ENCODE measurements at places on chromosomes 7 and 10.

DNA sequence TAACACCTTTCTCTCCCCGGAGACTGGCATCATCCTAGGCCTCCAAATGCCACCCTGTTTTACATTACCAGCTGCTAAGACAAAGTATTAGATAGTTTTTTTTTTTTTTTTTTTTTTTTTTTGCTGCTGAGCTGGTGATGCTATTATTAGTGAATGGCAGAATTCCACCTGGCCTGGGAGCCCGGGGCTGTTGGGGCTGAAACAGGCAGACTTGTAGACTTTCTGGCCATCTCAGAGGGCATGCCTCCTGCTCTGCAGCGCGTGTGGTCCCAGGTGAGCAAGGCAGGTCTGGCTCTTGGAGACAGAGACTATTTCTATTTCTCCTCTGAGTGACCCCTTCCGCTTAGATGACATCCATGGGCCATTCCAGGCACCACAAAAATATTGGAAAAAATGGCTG lies 104.2 kb downstream of the EMX2 start:
- no peak for DNase-seq

DNA sequence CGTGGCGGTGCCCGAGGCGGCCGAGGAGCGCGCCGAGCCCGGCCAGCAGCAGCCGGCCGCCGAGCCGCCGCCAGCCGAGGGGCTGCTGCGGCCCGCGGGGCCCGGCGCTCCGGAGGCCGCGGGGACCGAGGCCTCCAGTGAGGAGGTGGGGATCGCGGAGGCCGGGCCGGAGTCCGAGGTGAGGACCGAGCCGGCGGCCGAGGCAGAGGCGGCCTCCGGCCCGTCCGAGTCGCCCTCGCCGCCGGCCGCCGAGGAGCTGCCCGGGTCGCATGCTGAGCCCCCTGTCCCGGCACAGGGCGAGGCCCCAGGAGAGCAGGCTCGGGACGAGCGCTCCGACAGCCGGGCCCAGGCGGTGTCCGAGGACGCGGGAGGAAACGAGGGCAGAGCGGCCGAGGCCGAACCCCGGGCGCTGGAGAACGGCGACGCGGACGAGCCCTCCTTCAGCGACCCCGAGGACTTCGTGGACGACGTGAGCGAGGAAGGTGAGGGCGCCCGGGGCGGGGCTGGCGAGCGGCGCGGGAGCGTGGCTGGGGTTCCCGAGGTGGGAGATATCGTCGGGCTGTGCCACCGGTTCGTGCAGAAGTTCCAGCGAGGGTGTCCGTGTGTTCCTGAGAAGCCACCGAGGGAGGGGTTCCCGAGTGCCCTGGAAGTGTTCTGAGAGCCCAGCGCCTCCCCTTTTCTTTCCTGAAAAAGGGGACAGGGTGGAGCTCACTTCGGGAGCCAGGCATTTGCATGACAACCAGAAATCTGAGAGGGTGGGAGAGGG lies 495 bp downstream of the EIF3B start:
- no peak for DNase-seq

DNA sequence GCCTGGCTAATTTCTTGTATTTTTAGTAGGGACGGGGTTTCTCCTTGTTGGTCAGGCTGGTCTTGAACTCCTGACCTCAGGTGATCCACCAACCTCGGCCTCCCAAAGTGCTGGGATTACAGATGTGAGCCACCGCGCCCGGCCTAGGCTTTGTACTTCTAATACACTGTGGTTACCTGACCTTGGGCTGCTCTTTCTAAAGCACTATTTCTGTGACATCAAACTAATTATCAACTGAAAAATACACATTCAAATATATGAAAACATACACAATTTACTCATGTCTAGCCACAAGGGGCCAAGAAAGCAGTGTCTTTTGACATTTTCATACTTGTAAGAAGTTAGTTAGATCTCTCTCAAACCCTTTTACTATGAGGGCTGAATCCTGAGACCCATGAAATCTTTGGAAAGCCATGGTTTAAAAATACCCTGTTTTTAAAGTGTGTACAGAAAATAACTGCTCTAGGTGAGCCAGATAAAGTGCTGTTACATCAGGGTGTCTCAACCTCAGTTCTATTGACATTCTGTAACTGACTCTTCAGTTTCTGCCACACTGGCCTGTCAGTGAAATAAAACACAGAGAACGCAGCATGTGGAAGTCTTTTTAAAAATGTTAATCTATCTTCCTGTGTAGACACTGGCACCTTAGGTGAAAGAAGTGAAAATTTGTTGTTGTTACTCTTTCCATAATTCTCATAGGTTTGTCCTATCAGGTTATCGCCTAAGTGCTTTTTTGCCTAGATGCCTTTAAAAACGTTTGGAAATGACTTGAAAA lies 58.8 kb downstream of the CREM start:
- no peak for DNase-seq

GRCh38 chr7:2431260-2431867 lies 28.0 kb downstream of the CHST12 start:
- no peak for DNase-seq

GRCh38 chr10:3605882-3606281 lies 179.1 kb downstream of the KLF6 start:
- DNase-seq, result no peak

DNA sequence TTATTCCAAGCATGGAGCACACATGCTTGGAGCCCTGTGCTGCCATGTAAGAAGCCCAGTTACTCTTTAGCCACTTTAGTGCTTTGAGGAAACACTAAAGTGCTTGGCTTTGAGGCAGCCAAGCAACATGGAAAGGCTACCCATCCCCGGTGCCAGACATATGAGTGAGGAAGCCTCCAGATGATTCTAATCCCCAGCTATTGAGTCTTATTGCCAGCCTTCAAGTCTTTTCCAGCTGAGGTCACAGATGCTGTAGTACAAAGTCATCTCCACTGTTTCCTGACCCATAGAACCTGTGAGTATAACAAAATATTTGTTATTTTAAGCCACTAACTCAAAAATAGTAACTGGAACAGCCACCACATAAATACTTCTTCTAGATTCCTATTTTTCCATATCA lies 91.4 kb upstream of the CYP26C1 start:
- DNase-seq, result no peak

GRCh38 chr10:8563478-8563877 lies 509.0 kb downstream of the GATA3 start:
- DNase-seq, result no peak

GRCh38 chr10:48383393-48383792 lies 76.9 kb downstream of the MAPK8 start:
- no peak for DNase-seq

- no peak for DNase-seq
Measured at GRCh38 chr10:100223879-100224278, 5.5 kb downstream of the CHUK start.

DNA sequence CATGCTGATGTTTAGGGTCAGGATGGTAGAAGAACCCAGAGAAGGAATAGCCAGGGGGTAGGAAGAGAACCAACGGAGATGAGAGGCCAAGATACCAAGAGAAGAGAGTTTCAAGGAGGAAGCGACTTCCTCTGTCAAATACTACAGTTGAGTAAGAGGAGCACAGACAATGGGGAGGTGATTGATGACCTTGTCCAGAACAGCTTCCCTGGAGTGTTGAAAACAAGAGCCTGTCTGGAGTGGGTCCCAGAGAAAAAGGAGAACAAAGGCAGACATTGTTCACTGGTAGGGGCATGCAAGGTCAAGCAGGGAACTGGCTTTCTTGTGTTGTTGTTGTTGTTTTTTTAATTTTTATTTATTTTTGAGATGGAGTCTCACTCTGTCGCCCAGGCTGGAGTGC lies 9.6 kb upstream of the TRIM56 start:
- no peak for DNase-seq

GRCh38 chr10:80945264-80945880 lies 407.7 kb downstream of the SH2D4B start:
- no peak for DNase-seq

- no peak for DNase-seq
Measured at GRCh38 chr10:78473006-78473405, 439.3 kb downstream of the RPS24 start.

GRCh38 chr10:48707472-48707871 lies 22.8 kb downstream of the WDFY4 start:
- DNase-seq, result no peak

GRCh38 chr10:105466521-105466920 lies 825.4 kb downstream of the SORCS3 start:
- no peak for DNase-seq

GRCh38 chr7:100683659-100684533 lies 10.2 kb downstream of the GIGYF1 start:
- DNase-seq, result no peak

GRCh38 chr7:152424348-152425108 lies 11.3 kb downstream of the KMT2C start:
- DNase-seq, result no peak

GRCh38 chr10:127849224-127849623 lies 43.5 kb downstream of the CLRN3 start:
- no peak for DNase-seq

- no peak for DNase-seq
Measured at GRCh38 chr7:155773531-155773930, 38.7 kb downstream of the SHH start.

- no peak for DNase-seq
Measured at GRCh38 chr7:107711301-107711700, 32.6 kb upstream of the CBLL1 start.

DNA sequence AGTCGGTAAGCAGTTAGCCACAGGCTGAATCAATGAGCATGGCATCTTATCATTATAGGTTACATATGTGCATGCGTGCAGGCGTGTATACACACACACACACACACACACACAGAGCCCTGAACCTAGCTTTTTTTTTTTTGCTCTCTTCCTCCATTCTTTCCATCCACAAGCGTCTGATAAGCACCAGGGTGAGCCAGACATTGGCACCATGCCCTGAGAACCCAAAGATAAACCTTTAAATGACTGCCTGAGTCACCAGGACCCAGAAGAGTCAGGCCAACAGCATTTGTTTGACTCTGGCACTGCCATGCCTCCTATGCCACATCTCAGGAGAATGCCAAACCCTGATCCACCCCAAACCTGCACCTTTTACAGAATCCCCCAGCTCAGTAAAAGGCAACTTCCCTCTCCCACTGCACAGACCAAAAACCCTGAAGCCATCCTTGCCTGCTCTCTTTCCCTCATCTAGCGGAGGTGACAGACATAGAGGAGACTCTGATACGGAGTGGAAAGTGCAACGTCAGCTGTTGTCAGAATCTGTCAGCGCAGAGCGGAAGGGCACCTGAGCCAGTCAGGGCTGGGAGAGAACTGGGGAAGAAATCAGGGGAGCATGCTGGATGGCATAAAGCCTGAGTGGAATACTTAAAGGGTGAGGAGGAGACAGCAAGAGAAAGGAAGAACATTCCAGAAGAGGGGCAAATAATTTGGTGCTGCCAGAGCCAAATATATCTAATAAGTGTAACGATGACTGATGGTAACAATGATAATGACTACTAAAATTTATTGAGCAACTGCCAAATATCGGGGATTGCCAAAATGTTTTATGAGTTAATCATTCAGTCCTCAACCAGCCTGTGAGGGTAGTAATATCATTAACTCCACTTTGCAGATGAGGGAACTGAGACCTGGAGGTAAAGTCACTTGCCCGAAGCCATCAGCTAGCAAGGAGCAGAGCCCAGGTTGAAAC lies 3.2 kb downstream of the PARP12 start:
- DNase-seq, result no peak

DNA sequence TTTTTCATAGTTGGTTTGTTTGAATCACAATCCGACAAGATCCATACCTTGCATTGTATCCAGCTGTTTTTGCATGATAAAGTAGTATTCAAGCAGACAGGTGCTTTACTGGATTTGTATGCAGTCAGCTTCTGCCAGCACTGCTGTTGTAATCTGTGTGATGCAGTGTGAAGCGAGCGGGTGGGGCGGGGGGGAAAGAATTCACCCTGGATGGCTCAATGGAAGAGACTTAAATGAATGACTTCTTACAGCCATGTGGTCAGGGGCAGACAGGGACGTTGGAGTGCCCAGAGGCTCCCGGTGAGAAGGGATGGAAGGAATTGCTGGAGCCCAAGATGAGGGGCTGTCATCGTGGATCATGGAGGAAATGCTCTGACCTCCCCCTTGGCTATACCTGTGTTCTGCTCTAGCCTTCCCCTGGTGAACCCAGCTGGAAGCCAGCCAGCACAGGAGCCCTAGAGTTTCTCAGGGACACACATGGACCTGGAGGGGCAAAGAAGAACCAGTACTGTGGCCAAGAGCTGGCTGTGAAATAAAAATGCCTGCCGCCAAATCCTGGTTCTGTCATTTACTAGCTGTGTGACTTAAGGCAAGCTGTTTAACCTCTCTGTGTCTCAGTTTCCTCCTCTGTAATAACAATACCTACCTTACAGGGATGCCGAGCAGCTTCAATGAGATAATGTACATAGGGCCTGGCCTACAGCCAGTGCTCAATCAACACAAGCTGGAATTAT lies 14.1 kb downstream of the NFE2L3 start:
- no peak for DNase-seq

GRCh38 chr10:125206623-125207022 lies 46.3 kb upstream of the CTBP2 start:
- DNase-seq, result no peak

- no peak for DNase-seq
Measured at GRCh38 chr10:132943058-132943790, 854 bp upstream of the CFAP46 start.

DNA sequence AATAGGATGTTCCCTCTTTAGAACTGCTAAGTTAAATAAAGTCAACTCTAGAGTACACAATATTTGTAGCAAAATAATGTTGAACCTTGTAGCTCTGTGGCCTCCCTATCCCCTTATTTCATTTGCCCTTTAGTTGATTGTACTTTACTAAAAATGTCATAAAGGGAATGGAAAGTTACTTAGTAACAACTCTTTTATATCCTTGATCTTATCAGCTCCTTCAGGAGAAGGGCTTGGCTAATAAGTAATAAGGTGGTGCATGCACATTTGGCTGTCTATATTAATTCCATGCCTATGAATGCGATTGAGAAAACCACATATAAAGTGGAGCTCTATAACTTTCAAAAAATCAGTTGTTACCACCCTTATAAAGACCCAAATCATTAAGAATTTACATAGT lies 41.5 kb upstream of the GATA3 start:
- no peak for DNase-seq

- DNase-seq, result no peak
Measured at GRCh38 chr10:1070919-1071318, 14.7 kb downstream of the WDR37 start.

DNA sequence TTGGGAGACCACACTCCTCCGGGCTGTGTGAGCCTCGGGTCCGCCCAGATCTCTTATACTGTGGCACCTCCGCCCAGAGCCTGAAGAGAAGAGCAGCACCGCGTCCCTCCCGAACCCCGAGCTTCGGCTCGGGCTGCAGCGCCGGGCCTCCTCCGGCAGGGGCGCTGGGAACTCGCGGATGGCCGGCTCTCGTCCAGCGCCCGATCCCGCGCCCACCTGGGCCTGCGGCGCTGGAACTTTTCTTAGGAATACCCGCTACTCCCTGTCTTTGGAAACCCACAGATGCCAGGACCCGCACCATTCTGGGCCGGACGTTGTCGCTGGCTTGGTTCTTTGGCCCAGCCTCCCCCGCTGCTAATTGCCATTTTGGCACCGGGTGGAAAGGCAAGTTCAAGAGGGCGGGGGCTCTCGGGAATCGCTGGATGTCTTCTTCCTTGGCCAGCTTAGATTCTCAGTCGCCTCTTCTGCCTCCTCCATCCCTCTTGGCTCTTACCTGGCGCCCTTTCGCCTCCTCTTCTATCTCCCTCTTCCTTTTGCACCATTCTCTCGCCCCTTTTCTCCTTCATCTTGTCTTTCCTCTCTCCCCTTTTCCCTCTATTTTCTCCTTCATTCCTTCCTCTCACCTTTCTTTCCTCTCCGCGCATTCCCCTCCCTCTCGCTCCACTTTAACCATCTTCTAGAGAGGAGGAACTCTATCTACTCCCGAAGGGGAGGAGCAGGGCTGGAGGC lies 2.1 kb upstream of the SORCS3 start:
- no peak for DNase-seq
